ENCODE measurements at places on chromosomes 4 and X. TPM values are rescaled to one million over a fixed set of nuclear protein-coding genes. Genes with fewer than 3 reads are reported as not detected.
A peak's percentile ranks its signal among the peaks of the same experiment; 100 is the strongest.

FRG2 gene
- not detected for total RNA-seq

ADD1 gene
- total RNA-seq = 261 TPM

ADAM29 gene
- total RNA-seq = not detected

XG gene
- total RNA-seq = not detected

ETDB gene
- total RNA-seq = not detected

GRCh38 chrX:86507331-86507730 is 359.1 kb downstream of the DACH2 start:
- DNase-seq = no peak

DNA sequence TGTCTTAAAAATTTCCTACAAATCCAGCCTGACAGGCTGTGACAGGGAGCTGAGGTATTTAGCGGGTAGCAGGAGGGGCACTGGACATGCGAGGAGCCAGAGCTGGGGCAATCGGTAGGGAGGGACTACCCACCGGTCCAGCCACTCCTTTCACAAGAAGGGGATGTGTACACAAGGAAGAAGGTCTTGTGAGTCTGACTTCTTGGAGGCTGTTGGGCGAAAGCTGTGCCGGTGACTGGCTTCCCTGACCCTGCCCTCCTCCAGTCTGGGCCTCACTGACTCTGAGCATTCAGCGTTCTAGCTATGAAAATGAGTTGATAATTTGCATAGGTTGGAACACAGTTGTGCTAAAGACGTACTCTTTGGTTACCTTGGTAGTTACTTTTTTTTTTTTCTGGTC is 12.7 kb upstream of the CXCL8 start:
- no peak for DNase-seq

- no peak for DNase-seq
These were observed 78.7 kb downstream of the WDFY3 start for GRCh38 chr4:84887824-84888223.

DNA sequence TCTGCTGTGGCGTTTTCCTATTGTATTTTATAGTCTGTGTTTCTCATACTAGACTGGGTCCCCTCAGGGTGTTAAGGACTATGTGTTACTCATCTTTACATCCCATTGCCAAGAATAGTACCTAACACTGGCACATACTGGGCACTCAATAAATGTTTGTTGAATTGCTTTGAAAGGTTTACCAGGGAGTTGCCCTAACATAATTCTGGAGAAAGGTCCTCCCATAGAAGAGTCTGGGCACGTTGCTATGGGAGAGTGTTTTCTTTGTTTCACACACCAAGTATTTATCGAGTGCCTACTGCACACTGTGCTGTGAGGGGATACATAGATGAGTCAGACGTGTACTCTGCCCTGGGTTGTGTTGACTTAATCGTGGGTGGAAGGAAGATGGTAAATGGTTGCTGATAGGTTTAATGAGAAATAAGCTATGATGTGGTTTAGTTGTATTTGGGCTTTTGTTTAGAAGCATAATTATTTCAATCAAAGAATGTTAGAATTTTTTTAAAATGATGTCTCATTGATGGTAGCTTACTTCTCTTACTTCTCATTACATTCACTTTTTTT is 42.9 kb downstream of the AFF1 start:
- DNase-seq = no peak

DNA sequence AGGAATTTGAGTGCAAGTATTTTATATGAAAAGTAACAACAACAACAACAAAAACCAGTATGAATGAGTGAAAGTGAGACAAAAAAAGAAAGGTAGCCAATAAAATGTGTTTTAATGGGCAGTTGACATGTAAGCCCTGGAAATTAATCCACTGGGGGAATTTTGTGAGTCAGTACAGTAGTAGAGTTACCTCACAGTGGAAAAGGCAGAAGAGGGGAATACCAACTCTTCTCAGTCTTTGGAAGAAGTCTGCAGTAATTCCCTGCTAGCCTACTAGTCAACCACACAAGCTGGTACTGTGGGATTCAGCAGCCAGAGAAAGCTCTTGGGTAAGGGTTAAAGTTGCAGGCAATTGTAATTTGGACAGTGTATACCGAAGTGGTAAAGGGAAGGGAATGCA is 76.3 kb upstream of the IL15 start:
- no peak for DNase-seq

DNA sequence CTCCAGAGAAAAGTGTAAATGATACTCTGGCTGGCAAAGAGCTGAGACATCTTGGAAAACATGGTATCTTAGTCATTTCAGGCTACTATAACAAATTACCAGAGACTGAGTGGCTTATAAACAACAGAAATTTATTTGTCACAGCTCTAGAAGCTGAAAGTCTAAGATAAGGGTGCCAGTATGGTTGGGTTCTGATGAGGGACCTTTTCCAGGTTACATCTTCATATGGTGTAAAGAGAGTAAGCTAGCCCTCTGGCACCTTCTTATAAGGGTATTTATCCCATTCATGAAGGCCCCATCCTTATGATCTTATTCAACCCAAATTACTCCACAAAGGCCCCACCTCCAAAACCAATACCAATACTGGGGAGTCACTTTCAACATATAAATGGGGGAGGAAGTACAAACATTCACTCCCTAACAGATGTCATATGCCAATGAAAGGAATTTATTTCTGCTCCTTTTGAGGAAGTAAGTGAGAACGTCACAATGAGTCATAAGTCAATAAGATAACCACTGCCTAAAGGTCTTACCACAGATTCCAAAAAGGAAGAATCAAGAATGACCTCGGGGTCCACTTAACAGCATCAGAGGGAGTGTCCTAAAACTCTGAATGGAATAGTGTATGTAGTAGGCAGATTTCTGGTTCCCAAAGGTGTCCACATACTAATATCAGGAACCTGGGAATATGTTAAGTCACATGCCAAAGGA is 246.6 kb downstream of the OPHN1 start:
- no peak for DNase-seq

DNA sequence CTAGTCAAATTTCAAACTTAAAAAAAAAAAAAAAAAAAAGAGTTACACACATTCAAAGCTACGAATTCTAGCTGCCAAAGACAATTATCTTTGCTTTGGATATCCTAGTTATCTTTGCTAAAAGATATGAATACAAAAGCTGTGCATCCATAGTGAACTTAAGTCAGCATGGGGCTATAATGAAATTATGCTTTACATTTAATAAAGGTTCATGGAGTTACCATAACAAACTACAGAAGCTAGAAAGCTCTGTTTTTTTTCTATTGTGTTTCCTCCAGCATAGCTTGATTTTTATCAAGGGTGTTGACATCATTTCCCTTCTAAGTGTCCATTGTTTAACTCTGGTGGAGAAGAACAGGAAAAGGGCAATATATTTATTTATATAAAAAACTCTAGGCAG is 234.1 kb downstream of the ANKRD50 start:
- DNase-seq = no peak

GRCh38 chrX:115582616-115583495 is 21.9 kb downstream of the PLS3 start:
- no peak for DNase-seq

GRCh38 chrX:39922926-39923325 is 174.8 kb downstream of the BCOR start:
- DNase-seq = no peak

GRCh38 chrX:132022198-132022966 is 720 bp upstream of the STK26 start:
- DNase-seq = no peak

DNA sequence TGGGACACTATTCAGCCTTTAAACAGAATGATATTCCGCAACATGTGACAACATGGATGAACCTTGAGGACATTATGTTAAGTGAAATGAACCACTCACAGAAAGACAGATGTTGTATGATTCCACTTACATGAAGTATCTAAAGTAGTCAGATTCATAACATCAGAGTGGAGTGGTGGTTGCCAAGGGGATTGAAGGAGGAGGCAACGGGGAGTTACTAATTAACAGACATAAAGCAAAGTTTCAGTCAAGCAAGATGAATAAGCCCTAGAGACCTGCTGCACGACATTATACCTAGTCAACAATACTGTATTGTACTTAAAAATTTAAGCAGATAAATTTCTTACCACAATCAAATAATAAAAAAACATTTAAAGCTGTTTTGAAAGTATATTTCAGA is 105.0 kb upstream of the NR0B1 start:
- DNase-seq = no peak

DNA sequence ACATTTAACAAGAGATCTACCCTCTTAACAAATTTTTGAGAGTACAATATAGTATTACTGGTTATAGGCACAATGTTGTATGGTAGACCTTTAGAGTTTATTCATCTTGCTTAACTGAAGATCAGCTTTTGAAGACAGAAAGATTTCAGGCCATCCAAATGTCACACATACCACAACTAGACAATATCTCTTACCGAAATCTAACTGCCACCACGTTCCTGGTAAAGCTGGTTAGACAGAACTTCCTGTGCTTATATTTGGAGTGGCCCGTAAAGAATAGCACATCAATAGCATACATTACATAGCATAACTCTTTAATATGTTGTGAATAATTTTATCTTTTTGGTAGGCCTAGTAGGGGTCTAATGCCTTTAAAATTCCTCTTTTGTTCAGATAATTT is 29.8 kb upstream of the ARHGEF6 start:
- DNase-seq = no peak

DNA sequence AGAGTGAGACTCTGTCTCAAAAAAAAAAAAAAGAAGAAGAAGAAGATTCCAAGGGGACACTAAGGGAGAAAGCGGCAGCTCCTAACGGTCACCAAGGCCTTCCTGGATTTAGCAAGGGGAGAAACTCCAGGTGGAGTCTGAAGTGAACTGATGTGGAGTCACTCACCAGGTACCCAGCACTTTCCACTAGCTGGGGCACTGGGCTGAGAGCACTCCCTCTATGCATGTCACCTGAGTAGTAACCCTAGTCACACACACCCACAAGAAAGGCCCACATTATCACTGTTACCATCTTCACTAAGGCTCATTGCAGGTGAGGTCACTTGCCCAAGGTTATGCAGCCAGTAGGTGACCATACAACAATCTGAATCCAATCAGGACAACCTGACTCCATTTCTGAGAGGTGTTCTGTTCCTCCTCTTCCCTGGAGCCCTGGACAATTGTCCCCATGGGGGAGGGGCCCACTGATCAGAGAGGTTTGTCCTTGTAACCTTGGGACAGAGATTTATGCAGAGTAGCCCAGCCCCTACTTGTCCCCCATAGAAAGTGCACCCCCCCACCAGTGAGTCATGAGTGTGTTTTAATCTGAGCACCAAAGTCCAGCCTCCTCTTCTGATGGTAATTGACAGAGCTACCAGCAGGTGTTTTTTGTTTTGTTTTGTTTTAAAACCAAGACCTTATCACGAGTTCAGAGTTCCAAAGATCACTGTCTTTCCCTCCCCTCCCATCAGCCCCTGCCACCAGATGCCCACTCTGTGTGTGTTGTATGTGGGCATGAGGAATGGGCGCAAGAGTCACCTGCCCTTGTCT is 5.9 kb upstream of the SASH3 start:
- DNase-seq = no peak

GRCh38 chrX:154046940-154047610 is 27.4 kb upstream of the IRAK1 start:
- DNase-seq = no peak

- DNase-seq = peak; percentile 72
These were observed 85.5 kb downstream of the STARD8 start for GRCh38 chrX:68732906-68733493.

- no peak for DNase-seq
These were observed 110.7 kb upstream of the GALNT7 start for GRCh38 chr4:173057901-173058300.

DNA sequence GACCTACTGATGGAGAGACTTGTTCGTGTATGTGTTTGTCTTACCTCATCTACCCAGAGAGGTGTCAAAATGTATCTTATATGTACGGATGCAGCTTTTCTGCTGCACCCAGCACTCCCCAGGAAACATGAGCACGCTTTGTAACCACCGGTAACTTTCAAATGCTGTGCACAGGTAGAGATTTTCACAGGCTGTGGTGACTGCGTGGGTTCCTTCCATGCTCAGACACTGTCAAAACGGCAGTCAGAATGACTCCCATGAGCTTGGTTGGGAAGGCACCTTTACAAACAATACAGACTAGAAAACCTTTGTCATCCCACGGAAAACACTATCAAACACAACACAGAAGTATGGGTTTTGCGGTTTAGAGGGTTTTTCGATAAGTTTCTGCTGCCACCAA is 28.2 kb downstream of the F11 start:
- no peak for DNase-seq

DNA sequence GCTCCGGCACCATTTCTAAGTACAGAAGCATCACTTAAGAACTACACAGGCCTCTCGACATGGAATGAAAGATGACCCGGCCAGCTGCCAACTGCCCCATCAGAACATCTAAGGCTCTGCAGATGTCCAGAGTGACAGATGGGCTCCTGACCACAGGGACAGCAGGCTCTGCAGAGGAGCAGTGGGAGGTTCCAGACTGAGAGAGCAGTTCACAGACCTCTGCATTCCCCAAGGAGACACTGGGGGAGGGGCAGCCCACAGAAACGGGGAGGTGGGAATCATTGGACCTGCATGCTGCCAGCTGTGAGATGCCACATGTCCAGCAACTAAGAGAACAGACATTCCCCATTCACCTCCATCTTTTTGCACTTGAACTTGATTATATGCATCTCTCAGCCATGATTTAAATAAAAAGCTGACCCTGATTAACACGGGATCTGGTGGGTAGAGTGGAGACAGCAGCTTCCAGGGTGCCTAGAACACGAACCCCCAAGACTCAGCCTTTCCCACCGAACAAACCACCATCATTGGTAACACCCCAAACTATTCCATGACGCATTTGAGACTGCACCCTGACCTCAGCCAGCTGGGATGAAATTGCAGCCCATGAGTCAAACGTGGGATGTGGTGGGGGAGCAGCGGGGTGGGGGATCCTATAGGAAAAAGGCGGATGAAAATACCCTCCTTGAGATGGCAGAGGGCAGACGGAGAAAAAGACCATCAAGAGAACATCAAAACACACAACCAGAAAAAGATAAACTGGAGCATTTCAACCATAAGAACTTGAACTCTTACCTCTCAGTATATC is 47.2 kb downstream of the AFAP1 start:
- no peak for DNase-seq

- no peak for DNase-seq
These were observed 29.8 kb downstream of the DCAF8L2 start for GRCh38 chrX:27619975-27620374.

DNA sequence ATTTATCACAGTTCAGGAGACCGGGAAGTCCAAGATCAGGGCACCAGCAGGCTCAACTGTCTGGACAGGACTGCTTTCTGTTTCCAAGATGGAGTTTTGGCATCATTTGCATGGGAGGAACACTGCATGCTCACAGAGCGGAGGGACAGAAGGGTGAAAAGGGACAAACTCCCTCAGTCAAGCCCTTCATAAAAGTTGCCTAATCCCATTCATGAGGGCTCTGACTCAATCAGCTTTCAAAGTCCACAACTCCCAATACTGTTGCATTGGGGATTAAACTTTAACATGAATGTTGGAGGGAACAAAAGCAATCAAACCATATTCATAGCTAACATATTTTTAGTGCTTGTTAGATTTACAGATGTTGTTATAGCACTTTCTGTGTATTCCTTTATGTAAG is 158.9 kb upstream of the MAD2L1 start:
- peak; percentile 26 for DNase-seq

DNA sequence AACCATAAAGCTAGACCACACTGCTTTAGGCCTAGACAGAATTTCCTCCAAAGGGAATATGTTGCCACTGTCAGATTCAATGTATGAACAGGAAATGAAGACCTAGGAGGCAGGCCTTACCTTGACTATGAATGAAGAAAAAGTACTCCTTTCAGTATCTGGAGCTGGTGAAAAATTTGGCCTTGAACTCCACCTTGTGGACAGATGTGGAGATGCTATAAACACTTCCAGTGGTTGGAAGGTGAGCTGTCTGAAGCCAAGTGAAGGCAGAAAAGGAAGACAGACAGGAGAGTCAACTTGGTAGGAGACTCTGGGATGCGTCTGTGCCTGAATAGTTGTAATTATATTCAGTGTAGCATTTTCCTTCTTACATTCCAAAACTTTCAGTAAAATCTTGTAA is 17.2 kb downstream of the SPIN3 start:
- peak; percentile 43 for DNase-seq

Data from mucosa of descending colon (tissue), 3 donors.